Retina (tissue), 1 donor: ENCODE measurements at places on chromosomes 3 and 15.

- DNase-seq = no peak
These were observed 243.3 kb upstream of the TBL1XR1 start for GRCh38 chr3:177440456-177441104.

DNA sequence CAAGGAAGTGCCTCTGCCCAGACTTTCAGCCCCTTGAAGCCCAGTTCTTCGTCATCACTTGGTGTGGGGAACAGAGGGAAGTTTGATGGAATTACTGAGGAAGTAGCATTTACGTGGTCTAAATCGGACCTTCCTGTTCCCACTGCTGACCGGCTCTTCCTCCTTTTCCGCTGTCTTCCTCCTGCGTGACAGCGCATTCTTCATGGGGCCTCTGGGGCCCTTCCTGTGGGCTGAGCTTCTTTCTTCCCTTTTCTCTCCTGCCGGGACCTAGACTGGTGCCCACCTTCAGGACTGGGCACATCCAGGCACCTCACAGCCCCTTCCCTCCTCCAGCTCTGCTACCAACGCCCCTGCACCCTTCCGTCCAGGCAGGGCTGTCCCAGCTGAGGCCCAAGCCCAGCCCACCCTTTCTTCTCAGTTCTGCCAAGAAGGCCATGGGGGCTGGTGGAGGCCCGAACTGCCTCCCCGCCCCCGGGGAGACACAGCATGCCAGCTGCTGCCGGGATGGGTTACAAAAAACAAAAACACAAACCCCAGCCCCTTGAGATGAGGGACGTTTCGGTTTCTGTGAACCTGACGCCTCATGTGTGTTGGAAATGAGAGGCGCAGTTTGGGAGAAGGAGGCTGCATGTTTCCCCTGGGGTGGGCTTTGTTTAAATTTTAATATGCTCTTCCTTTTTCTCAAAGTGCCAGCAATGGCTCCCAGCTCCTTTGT lies 19.1 kb downstream of the ZNF710 start:
- DNase-seq = no peak

GRCh38 chr3:195907934-195908693 lies at the start of gene TNK2:
Gene TNK2 (minus strand): TSS chr3:195908551. CDS start chr3:195888588, 19,963 bp downstream.
- DNase-seq = peak; percentile 85

- DNase-seq = no peak
These were observed 43.0 kb upstream of the ABI3BP start for GRCh38 chr3:101036213-101036618.

DNA sequence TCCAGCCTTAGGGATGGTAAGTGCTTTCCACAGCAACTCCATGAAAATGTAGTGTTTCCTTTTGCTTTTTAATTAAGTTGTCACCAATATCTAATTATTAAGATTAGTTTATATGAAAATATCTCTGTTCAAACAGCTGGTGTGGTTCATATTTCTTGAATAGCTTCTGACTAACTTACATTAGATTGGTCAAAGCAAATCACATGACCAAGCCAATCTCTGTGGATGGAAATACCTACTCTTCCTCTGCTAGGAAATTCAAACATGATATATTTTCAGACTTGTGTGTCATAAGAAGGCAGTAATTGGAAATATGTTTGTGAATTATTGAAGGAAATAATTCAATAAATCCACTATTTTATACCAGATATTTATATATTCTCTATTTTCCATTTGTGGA lies 54.6 kb upstream of the CADM2 start:
- DNase-seq = no peak

DNA sequence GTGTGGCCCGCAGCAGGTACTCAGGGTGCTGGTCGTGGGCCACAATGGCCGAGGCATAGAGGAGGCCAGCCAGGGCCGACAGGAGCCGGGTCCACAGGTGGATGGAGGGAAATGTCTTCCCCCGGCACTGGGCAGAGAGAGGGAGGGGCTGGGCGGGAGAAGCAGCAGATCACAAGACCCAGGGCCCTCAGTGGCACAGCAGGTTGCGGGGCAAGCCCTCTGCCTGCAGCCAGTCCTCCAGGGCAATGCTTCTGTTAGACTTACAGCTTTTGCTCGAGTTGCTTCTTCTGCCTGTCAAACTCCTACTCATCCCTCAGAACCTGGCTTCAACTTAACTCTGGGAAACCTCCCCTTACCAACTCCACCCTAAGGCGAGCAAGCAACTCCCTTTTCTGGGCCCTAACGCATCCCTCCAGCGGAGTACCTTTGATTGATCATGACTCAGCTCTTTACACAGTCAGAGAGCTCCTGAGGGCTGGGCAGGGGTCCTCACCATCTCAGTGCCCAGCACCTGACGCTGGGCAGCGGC lies 16.0 kb downstream of the TMEM44 start:
- DNase-seq = no peak

DNA sequence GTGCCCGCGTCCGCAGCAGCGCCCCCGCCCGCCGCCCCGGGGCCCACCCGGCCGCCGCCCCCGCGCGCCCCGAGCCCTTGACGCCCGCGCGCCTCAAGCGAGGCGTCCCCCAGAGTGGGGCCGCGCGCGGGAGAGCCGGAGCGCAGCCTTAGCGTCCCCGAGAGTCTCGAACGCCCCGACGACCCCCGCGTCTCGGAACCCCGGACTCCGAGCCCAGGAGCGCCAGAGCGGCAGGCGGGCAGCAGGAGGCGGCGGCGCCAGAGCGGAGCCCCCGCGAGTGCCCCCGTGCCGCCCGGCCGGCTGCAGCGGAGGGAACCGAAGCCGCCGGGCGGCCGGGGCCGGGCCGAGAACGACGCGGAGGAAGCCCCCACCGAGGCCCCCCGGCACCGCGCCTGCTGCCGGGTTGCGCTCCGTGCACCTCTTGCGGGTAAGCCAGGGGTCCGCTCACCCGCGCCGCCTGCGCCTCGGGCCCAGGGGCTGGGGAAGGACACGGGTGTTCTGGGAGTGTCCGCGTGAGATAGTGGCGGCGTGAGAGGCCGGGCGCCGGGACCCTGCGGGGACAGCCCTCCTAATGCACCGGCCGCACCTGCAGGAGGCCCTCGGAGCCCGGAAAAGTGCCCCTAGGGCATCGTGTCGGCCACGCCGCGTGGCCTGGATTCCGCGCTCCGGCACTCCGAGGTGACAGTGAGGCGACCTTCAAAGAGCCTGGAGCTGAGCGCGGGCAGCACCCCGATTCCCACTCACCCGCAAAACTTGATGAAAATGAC lies 52.0 kb upstream of the ULK4 start:
- DNase-seq = peak; percentile 77

- no peak for DNase-seq
These were observed at the start of gene CCR3 for GRCh38 chr3:46242120-46242519. Gene CCR3 (plus strand): TSS chr3:46242460. CDS start chr3:46265159, 22,699 bp downstream.

GRCh38 chr3:80526153-80526552 lies 758.4 kb upstream of the ROBO1 start:
- DNase-seq = no peak

- no peak for DNase-seq
These were observed 16.2 kb downstream of the TERC start for GRCh38 chr3:169748670-169749069.

GRCh38 chr15:51310064-51310463 lies 28.3 kb downstream of the CYP19A1 start:
- DNase-seq = no peak

DNA sequence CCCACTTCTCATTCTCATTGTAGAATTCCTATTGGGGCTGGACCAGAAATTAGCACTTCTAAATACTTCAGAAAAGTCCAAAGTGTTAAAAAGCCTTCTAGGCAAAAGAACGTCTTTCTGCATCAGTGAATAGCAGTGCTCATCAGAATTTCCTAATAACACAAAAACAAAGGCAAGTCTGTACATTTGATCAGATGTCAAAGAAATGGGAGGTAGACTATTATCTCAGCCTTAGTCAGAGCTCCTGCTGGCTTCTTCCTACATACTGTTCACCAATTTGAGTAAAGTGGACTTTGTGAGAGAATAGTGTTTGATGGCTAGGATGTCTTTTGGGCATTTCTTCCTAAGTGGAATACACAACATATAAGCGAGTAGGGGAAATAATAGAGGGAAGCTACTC lies 48.7 kb downstream of the FOXB1 start:
- DNase-seq = no peak

GRCh38 chr3:152322756-152323155 lies 54.0 kb downstream of the MBNL1 start:
- no peak for DNase-seq

- no peak for DNase-seq
These were observed 123.7 kb downstream of the THSD4 start for GRCh38 chr15:71238926-71239325.

- DNase-seq = no peak
These were observed 28.8 kb upstream of the MAGEF1 start for GRCh38 chr3:184740509-184741258.

DNA sequence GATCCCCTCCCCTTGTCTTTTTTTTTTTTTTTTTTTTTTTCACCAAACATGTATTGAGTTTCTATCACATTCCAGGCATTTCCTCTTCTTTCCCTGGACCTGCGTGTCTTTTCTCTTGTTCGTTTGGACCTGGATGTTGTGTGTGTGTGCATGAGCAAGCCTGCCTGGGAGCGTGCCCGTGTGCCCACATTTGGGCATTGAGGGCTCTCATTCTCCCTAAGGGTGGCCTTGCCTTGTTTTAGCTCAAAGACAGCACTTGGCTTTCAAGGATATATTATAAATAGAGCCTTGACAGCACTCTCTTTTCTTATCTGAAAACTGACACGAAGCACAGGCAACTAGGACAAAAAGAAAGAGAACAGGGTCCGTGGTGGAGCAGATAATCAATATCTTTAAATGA lies 39.0 kb upstream of the SLC25A26 start:
- DNase-seq = no peak

GRCh38 chr3:137360531-137361201 lies 402.9 kb downstream of the IL20RB start:
- DNase-seq = no peak

DNA sequence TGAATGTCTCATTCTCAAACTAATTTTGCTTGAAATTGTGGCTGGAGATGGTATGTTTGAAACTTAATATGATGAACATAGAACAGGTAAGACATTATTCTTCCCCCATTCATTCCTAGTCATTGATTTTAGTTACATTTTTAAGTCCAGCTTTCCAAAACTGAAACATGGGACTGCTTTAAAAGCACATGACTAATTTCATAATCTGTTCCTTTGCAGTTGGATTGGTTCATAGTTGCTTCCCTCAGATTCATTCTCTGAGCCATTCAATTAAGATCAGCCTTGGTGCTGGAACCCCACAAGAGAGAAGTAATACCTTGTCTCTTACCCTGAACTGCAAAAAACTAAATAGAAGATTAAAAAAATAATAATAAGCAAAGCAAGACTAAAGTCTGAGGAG lies 87.5 kb upstream of the TGFBR2 start:
- no peak for DNase-seq

DNA sequence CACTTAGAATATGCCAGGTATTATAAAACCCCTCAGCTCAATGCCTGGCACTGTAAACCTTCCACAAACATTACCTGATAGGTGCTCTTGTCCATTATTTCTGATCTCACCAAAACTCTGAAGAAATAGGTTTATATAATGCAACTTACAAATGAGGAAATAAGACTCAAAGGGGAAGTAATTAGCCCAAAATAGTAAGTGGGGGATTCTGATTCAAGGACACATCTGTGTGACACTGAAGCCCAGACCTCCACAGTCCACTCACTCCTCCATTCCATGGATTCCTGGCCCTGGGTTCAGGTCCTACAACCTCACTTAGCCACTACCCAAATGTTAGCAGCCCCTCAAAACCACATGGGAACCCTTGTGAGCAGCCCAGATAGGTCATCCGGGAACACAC lies 49.9 kb downstream of the TRANK1 start:
- no peak for DNase-seq

GRCh38 chr3:153171918-153172317 lies 9.9 kb downstream of the RAP2B start:
- no peak for DNase-seq
